ENCODE measurements at places on chromosomes 3 and 15.

DNA sequence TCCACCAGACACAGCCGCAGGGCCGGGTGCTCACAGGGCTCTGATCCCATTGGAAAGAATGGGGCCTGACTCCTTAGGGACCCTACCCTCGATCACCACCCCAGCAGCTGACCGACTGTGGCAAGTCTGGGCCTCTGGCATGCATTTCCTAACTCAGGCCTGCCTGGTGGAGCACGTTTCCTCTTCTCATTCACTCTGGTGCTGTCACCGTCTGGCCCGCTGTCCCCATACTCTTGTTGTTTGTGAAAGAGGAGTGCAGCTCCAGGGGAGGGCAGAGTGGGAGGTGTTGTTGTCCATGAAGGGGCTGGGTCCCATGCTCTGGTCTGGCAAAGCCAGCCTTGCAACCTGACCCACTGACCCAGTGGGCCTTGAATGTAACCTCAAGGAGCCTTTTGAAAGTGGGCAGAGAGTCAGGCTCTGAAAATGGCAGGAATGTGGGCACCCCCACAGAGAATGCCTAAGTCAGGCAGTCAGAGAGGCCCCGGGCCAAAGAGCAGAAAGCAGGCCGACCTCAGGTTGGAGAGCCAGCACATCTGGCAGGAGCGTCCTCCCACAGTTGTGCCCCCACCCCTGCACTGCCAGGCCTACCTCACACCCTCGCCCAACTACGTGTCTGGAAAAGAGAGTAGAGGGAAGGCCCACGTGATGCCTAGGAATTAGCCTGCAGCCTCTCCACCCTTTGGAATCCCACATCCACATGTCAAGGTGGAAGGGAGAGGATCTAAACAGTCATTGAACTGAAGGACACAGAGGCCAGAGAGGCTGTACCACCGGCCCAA, 10.9 kb downstream of the SEMA7A start:
- peak; percentile 38 for DNase-seq

- peak; percentile 50 for DNase-seq
Measured at GRCh38 chr15:41011055-41011815, 58.0 kb downstream of the CHAC1 start.

GRCh38 chr3:176159796-176160195, 1037.5 kb downstream of the TBL1XR1 start:
- peak; percentile 6 for DNase-seq

DNA sequence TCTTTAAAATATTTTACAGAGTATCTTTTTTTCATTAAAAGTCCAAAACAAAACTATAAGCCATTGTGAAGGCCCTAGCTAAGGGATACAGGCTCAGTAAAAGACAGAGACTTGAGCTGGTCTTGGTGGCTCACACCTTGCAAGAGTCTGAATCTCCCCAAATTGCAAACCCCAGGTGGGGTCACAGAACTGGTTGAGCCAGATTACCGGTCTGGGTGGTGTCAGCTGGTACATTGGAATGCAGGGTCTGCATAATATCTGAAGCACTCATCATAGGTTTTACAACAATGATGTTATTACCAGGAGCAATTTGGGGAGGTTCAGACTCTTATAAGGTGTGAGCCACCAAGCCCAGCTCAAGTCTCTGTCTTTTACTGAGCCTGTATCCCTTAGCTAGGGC, 201.2 kb upstream of the ARPP21 start:
- no peak for DNase-seq

- no peak for DNase-seq
Measured at GRCh38 chr3:120438216-120438615, 12.6 kb downstream of the FSTL1 start.

GRCh38 chr3:124463234-124463633, 267.0 kb upstream of the UMPS start:
- no peak for DNase-seq

GRCh38 chr3:49148159-49148558, 15.3 kb upstream of the LAMB2 start:
- no peak for DNase-seq

DNA sequence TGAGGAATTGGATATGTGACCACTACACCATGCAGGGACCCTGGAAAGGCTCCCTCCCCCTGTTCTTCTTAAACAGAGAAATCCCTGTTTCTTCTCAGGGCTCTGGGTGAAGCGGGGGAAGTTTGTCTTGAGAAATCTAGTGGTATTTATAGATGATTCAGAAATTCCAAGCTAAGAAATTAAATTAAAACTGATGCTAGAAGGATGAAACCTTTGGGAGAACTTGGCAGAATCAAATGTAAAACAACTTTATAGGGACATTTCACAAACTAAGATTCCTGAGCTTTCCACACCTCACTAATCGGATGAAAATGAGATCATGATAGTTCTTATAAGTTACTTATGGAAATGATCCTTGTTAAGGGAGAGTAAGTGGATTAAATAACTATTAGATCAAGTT, 54.2 kb downstream of the FBXL2 start:
- DNase-seq: no peak

- DNase-seq: no peak
Measured at GRCh38 chr3:46578973-46579755, 13.1 kb upstream of the LRRC2 start.
